Foreskin fibroblast (primary cell): ENCODE measurements at places on chromosomes 1 and 21.

GRCh38 chr1:168420177-168420576, 123.6 kb downstream of the XCL2 start:
- no peak for DNase-seq

DNA sequence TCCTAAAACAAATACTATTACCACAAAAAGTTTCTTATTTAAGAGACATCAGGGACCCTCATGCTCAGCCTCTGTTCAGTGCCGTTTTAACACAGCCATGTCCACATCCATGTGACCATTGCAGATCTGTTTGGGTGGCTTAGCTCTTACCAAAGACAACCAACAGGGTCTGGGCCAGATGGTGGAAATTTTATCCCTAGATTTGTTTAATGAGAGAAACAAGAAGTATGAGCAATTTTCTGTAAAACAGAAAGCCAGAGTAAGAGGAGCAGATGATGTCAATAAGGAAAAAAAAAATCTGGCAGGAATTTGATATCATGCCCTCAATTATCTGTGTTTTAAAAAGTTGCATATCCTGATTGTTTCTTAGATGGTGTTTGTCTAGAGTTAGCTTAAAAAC, 299.9 kb downstream of the TM2D1 start:
- no peak for DNase-seq

DNA sequence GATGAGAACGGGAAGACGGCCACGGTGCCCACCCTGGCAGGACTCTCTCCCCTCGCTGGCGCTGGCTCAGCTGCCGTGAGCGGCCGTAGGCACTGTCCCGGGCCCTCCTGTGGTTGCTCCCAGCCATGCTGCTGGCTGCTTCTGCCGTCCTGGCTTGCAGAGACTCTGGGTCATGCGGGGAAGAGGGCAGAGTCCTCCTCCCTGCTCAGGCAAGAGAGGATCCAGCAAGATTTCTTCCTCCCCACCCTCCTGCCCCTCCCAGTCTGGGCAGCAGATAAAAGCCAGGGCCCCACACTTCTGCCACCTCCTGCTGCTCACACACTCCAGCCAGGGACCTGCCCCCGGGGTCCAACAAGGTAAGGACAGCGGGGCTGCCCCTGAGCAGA, 60.1 kb downstream of the AGPAT3 start:
- DNase-seq, result no peak

DNA sequence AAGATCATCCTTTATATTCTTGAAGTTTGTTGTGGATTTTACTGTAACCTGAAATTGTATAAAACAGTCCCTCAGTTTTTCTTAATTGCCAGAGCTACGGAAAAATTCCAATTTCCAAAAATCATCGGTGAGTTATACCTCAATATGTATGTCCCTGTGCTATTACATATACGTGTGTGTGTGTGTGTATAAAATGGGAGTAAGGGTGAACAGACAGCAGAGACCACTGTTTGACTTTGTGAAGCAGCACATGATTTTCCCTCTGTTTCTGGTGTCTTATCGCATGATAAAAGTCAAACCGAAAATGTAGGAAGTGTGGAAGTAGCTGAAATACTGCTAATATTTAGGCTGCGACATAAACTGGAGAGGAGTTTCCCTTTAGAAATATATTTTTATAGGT, 1.2 kb downstream of the OR2T1 start:
- peak; percentile 9 for DNase-seq

- no peak for DNase-seq
These were observed 64.5 kb downstream of the BCAR3 start for GRCh38 chr1:93616996-93617669.

DNA sequence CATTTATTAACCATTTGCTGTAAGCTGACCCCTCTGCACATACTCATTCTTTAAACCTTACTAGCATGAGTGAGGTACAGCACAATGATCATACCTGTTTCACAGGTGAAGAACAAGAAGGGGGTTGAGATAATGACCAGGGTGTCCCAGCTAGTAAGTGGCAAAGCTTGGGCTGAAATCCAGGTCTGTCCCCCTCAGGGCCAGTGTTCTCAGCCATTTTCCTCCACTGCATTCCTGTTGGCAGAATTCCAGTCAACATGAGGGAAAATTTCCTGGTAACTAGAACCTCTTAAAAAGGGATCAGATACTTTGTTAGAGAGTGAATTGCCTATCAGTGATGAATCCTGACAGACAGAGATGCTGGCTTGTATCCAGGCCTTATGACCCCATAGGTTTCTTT, 48.1 kb downstream of the SPATA46 start:
- DNase-seq, result no peak

DNA sequence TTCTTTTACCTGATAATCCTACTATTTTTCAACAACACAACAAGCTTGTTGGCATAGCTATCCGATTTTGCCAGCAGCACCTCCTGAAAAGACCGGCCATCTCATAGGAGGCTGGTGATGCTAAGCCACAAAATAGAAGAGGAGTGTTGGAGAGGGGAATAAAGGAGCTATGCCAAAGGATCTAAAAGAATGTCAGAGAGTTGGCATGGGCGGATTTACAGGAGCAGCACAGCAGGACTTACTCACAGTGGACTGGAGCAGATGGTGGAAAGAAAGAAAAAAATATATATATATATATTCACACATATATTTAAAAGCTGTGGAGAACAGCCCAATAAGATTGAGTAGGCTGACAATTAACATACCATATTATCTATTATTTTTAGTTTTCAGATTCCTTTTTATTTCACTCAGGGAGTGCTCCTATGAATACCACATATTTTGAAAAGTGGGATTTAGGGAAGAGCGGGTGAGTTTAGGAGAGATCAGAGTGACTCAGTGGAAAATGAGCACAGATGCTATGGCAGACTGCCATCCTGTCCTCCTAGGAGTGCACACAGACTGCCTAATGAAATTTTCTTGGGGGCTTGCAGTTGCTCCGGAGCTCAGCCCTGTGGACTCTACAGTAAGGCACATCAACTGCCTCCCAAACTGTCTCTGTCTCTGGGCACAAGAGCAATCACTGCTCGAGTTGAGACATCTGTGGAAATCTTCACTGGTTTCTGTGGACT, 394.4 kb upstream of the CHRM3 start:
- no peak for DNase-seq

DNA sequence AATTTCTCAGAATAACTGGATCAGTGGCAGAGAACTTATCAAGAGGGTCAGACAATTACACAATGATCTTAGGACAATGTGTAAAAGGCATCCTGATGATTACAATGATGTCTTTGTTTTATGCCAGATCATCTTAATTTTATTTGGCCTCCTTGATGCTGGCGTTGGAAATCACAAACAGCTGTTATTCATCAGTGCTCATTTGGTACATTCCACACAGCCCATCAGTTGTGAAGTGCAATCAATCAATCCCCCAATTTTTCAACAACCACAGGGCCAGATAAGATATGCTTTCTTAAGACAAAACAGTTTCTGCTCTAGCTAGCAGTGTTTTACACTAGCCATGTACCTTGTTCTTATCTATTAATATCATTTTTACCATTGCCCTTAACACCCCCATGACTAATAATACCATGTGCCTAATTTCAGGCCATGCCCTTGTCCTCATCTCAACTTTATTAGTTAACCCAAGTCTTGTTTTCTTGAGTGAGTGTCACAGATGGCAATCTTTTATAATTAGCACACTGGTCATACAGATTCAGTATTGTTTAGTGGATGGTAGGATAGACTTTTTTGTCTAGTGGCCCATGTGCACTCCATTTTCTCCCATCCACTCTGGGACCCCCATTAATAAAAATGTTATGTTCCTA, 40.8 kb upstream of the COL24A1 start:
- DNase-seq, result no peak

DNA sequence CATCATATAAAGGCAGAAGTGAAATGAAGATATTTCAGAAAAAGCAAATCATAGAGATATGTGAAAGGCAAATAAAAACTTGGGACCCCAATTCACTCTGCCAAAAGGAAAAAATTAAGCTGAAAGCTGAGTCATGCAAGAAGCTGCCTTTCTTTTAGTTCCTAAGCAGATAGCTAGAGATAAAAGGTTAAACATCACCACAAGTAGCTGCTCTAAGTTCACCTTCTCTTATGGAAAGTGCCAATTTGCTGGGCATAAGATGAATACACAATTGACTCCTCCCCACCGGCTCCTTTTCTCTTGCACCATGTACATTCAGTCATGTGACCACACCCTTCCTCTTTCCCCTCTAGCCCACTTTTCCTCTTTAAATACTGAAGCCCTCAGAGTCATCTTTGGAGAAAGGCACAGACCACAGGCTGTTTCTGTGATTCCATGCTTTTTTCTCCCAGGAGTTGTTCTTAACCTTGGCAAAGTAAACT, 5.4 kb upstream of the SUMO3 start:
- no peak for DNase-seq

GRCh38 chr1:150525348-150525747, 9.8 kb downstream of the FALEC start:
- DNase-seq, result no peak

DNA sequence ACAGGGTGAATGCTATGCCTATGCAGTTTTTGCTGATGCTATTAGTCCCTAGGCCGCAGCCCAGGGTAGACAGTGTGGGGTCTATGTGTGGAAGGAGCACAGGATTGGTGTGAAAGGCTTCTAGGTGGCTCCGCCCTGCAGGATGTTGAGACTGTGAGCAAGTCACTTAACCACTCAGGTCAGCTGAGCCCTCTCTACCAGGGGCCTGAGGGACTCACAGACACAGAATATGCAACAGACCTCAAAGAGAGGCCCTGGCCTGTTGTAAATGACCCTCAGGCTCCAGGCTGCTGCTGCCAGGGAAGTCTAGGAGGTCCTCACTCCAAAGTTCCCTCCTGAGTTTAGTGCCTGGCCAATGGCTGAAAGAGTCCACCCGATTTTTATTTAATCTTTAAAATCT, 11.0 kb downstream of the NHLH2 start:
- no peak for DNase-seq

DNA sequence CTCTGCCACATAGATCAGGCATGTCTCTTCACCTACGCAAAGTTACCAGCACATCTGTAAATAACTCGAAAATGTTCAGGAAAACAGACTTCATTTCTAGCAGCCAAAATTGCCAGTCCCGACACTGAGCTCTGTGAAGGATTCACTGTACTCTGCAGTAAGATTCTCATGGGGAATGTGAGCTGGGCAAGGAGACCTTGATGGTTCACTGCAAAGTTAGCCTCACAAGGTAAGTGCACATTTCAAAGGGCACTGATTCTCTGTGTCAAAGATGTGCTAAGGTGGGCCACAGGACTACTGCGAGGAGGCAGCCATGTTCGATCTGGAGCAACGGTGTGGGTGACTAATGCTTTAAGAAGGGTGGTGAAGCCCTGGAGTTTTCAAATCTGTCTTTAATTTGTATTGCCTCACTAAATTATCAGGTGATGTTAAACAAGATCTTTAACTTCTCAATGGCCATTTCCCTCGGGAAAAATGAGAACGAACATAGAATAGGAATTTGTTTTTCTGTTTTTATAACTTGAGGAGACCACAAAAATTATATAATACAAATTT, 25.2 kb downstream of the STPG1 start:
- DNase-seq, result no peak

- DNase-seq, result no peak
These were observed 46.4 kb downstream of the ELF3 start for GRCh38 chr1:202056644-202057334.

DNA sequence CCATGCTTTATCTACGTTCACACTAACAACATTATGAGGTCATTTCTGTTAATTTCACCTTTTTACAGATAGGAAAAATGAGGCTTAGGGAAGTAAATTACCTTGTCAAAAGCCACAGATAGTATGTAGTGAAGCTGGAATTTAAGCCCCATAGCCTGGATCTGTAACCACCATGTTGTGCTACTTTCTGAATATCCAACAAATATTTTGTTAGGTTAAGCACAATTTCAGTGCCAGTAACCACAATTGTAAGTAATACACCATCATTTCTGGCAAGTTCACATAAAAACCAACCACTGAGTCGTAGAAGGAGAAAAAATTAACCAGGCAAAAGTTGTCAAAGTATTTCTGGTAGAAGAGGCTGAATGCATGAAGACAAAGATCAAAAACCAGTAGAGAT, 593.1 kb upstream of the CAMK1G start:
- DNase-seq, result no peak

DNA sequence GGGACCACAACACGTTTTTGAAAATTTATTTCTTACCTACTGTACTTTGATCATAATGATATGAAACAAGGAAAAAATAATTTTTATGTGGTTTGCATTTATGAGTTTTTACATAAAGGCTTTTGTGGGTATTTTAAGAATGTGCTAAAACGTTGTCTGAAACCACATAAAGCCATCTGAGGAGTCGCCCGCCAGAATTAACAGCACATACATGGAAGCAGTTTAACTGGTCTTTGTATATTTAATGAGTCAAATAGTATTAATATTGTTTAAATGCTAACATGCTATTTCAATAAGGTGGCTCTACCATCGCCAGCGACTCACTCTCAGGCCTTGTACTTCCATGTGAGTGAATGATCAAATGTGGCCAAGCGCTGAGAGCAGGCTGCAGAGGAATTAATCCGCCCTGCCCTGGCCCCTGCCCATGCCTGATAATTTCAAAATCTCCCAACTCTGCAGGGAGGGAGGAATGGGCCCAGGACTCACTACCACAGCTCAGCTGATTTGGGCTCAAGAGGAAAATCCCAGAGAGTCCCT, 49.6 kb downstream of the SLC66A1 start:
- peak; percentile 37 for DNase-seq

DNA sequence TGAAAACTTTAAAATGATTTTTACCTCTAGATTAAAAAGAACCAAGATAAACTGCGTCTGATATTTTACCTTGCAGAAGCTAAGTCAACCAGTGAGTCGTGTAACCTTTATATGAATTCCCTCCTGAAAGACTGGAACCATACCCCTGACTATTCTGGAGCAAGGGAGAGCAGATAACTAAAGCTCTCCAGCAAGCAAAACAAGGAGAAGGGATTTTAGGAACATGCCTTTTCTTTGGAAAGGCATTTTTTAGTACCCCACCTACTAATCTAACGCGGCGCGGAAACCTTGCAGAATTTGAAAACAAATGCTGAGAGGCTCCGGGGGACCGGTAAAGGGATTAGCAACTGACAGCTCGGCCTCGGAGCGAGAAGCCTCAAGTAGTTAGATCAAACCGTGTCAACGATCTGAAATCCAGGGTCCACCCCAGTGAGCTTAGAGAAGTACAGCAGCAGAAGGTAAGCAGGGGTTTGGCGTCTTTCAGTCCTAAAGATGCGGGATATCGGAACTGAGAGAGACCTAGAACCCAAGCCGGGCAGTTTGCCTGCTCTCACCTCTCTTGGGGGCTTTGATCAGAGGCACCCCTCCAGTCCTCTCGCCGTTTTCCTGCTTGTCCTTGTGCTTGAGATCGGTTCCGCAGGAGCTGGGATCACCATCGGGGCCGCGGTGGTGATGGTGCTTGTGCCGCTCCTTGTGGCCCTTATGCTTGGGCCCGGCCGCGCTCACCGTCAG, 954 bp downstream of the RSBN1 start:
- DNase-seq, result peak; percentile 41
